Hepatocyte (in vitro differentiated cells): ENCODE measurements at places on chromosomes 5 and 9.
A peak's percentile ranks its signal among the peaks of the same experiment; 100 is the strongest.

DNA sequence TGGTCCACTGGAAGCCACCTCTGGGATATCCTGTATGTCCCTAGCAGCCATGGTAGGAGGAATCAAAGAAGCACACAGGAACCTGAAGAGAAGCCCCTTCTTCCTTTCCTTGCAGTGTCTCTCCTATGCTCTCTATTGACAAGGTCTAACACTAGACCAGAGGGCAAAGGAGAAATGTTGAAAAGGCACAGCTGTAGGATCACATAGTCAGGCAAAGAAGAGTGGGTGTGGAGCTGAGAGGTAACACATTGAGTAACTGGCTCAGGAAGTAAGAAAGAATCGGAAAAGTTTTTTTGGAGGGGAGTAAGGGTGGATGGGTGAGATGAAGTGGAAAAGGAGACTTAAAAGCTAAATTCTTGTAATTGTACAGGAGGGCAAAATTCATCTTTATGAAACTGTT, 100.1 kb downstream of the FOCAD start:
- no peaks in the 10 kb centered on the region for H3K36me3 ChIP-seq
- no peak overlapping the region for H3K4me3 ChIP-seq
- no peak for DNase-seq

- no peak overlapping the region for H3K4me3 ChIP-seq
- no peaks in the 10 kb centered on the region for H3K36me3 ChIP-seq
Observed at GRCh38 chr5:20615888-20616563, 628.0 kb upstream of the CDH18 start.

DNA sequence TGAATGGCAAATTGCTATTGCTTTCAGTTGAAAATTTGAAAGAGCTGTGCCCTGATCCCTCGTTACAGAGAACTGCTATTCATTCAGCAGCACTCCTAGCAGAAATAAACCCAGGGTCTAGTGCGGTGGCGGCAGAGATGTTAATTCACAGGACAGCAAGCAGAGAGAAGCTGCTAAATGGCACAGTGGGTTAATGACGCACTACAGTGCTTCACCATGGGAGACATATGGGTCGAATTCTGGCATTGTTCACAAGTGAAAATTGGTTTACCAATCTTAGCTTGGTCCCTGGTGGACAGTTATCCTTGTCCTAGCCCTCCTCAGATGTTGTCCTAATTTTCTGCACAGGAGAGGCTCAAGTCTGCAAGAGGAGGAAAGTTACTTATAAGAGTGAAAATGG, 807.4 kb downstream of the TLE1 start:
- H3K27me3 ChIP-seq: no peaks in the 10 kb centered on the region
- no peaks in the 10 kb centered on the region for H3K36me3 ChIP-seq
- H3K4me1 ChIP-seq: no peaks in the 10 kb centered on the region
- no peak overlapping the region for H3K27ac ChIP-seq
- no peak for DNase-seq
- H3K4me3 ChIP-seq: no peak overlapping the region

- H3K27me3 ChIP-seq: no peaks in the 10 kb centered on the region
- peak overlapping the region; percentile 73 for H3K27ac ChIP-seq
- DNase-seq: peak; percentile 65
Observed at GRCh38 chr9:136725612-136726011, 13.2 kb downstream of the DIPK1B start.

GRCh38 chr5:102767862-102768261, 12.8 kb downstream of the PAM start:
- no peak for DNase-seq
- no peak overlapping the region for H3K4me3 ChIP-seq
- H3K27ac ChIP-seq: no peak overlapping the region
- H3K27me3 ChIP-seq: no peaks in the 10 kb centered on the region
- H3K36me3 ChIP-seq: no peaks in the 10 kb centered on the region

DNA sequence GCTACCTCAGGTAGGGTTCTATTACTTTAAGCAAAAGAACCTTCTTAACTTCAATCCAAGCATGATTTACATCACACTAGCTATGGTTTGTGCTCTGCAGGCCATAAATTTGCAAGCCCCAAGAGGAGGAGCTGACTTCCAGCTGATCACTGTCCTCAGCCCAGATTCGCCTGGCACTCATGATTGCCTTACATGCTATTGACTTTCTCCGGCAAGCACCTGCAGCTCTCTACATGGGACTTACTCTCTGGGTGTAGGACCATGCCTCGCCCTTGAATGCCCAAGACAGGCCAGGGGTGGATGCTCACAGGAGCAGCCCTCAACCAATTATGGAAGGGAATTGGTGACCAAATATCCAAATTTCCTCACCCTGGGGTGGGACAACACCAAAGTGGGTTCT, 99.8 kb downstream of the ESM1 start:
- no peaks in the 10 kb centered on the region for H3K36me3 ChIP-seq
- H3K27ac ChIP-seq: no peak overlapping the region
- no peak for DNase-seq
- peaks cover 23% of the 10 kb centered on the region for H3K27me3 ChIP-seq
- H3K4me1 ChIP-seq: peaks cover 4% of the 10 kb centered on the region
- H3K4me3 ChIP-seq: no peak overlapping the region

DNA sequence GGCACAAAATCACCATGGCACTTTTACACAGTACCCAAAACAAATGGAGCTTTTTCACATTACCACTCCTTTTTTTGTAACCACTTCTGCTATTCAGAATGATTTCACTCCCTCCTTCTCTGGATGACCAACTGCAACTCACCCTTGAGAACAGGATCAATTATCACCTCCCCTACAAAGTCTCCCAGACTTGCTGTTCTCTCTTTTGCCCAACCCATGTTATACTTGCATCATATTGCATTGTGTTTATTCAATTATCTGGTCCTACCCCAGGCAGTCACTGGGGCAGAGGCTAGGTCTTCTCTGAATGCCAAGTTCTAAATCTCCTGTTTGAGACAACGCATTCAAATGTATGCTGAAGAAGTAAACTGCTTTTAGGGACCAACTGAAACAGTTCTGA, 96.0 kb downstream of the GPR21 start:
- H3K4me3 ChIP-seq: no peak overlapping the region
- H3K27ac ChIP-seq: no peak overlapping the region
- H3K27me3 ChIP-seq: no peaks in the 10 kb centered on the region
- H3K4me1 ChIP-seq: no peaks in the 10 kb centered on the region
- no peak for DNase-seq

DNA sequence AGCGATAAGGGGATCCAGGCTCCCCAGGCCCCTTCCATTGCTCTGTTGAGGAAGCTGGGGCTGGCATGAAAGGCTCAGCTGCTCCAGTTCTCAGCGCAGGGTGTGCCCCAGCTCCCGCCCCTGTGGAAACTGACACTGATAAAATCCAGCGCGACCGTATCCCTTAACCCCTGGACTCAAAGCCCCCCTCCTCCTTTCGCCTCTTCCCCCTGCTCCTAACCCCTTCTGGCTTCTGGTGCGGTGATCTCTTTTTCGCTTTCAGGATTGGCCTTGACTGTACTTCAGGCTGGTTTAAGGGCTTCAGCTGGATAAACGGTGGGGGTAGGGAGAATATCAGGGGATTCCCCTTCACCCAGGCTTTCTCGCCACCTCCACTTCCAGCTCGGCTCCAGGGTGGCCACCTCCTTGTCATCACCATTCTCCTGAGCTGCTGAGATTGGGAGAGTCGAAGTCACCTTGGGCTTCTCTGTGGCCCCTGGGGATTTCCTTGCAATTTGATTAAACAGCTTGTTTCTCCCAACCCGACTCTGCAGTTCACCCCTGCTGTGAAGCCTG, 843 bp downstream of the BSPRY start:
- no peaks in the 10 kb centered on the region for H3K36me3 ChIP-seq
- H3K27ac ChIP-seq: no peak overlapping the region
- peaks cover 20% of the 10 kb centered on the region for H3K27me3 ChIP-seq
- peaks cover 9% of the 10 kb centered on the region for H3K4me1 ChIP-seq
- H3K4me3 ChIP-seq: peak overlapping the region; percentile 58
- no peak for DNase-seq

- no peak overlapping the region for H3K27ac ChIP-seq
- no peak overlapping the region for H3K4me3 ChIP-seq
- H3K4me1 ChIP-seq: no peaks in the 10 kb centered on the region
- no peaks in the 10 kb centered on the region for H3K36me3 ChIP-seq
- peaks cover 46% of the 10 kb centered on the region for H3K27me3 ChIP-seq
Observed at GRCh38 chr9:132430998-132431397, 21.0 kb downstream of the CFAP77 start.

DNA sequence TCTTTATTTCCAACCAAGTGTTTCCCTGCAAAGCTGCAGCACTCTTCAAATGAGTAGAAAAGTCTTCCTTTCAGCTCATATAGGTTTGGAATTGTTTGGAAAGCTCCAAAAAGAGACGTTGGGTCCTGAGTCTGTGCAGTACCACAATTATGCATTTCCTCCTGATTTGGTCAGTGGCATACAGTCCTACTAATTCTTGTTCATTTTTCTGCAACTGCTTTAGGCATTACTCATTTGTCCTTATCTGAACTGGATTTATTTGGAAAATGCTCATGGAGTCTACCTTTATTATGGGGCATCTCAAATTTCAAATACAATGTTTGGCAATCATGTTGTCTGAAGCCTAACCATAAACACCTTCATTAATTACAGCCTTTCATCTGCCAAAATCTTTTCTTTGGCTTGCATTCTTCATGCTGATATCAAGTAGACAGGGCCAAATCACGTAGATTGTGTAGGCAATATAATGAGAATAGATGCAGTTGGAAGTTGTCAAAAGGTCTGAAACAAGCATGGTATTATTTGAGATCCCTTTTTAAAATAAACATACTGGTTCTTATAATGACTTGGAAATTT, 232.8 kb downstream of the TLE1 start:
- no peak overlapping the region for H3K4me3 ChIP-seq
- no peaks in the 10 kb centered on the region for H3K36me3 ChIP-seq
- DNase-seq: no peak
- no peak overlapping the region for H3K27ac ChIP-seq

DNA sequence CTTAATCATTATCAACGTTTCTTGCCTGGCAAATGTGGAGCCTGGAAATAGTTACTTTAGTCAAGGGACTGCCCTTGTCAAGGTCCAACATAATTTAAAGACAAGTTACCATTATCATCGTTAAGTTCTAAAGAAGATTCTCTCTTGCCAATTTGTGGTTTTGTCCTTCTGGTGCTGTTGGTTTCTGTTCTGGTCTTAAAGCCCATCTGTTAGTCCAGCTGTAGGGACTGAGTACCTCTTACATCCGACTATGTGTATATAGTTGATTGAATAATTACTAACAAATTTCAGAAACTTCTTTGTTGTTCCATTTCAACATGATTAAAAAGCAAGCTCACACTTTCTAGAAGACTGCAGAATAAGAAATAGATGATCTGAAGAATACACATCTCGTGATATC, 1854.9 kb downstream of the MAT2B start:
- no peak overlapping the region for H3K27ac ChIP-seq
- H3K4me3 ChIP-seq: no peak overlapping the region
- H3K36me3 ChIP-seq: no peaks in the 10 kb centered on the region
- DNase-seq: no peak

GRCh38 chr5:175444060-175444904, at the start of gene DRD1:
DRD1 (minus strand) TSS chr5:175444182; CDS start chr5:175443099, 1,083 bp downstream.
- no peak within 1 kb of the TSS for H3K27ac ChIP-seq
- peak; percentile 77 for DNase-seq
- peak within 1 kb of the TSS; percentile 47 for H3K4me3 ChIP-seq
- H3K36me3 ChIP-seq: no peaks in the 10 kb centered on the region
- H3K4me1 ChIP-seq: peaks cover 4% of the 10 kb centered on the region

DNA sequence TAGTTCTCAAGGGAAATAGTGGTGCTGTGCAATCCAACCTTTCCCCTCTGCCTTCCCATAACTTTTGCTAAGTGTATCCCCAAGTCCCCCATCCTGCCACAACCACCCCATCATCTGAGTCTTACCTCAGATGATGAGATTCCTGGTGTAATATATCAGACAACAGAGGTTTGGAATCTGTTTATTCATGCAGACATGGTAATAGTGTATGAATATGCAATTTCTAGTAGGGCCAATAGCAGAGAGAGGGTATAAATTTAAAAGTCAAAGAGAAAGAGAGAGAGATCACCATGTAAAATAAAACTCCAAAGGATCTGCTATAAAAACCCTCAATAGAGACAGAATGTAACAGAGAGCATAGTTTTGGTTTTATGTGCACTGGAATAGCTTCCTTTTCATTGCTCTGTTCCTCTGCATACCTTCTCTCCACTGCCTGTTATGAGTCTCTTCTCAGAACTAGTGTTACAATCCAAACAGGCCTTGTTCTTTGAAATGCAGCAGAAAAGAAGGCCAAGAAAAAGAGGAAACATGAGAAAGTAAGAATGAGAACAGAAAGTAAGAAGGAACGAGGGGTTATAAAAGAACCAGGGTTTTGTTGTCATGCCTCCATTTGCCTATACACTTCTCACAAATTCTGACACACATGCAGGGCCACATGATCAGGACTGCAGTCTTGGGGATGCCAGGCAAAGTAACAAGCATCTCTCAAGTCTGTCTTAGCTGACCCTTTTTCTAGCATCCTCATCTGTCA, 278.0 kb downstream of the CETN3 start:
- no peak overlapping the region for H3K4me3 ChIP-seq
- no peaks in the 10 kb centered on the region for H3K4me1 ChIP-seq
- no peaks in the 10 kb centered on the region for H3K27me3 ChIP-seq
- H3K27ac ChIP-seq: no peak overlapping the region
- no peaks in the 10 kb centered on the region for H3K36me3 ChIP-seq

DNA sequence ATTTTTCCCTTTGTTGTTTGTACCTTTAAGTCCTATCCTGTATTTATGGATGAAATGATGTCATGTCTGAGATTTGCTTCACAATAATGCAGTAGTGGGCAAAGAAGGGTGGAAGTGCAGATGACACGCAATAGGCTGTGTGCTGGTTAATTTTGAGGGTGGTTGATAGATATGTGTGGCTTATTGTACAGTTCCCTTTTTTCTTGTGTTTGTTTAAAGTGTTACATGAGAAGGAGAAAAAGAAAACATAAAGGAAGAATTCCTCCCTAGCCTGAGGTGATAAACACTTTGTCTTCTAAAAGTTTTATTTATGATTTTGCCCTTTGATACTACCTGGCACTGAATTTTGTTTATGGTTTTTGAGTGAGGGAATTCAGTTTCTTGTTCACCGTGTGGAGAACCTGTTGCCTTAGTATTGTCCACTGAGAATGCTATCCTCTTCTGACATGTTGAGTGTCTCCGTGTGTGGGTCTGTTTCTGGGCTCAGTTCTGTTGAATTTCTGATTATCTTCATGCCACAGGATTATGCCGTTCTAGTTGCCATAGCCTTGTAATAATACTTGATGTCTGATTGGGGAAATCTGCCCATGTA, 52.3 kb upstream of the FAM120AOS start:
- no peak overlapping the region for H3K4me3 ChIP-seq
- no peak for DNase-seq
- H3K27me3 ChIP-seq: no peaks in the 10 kb centered on the region
- H3K36me3 ChIP-seq: no peaks in the 10 kb centered on the region
- H3K4me1 ChIP-seq: peaks cover 3% of the 10 kb centered on the region

DNA sequence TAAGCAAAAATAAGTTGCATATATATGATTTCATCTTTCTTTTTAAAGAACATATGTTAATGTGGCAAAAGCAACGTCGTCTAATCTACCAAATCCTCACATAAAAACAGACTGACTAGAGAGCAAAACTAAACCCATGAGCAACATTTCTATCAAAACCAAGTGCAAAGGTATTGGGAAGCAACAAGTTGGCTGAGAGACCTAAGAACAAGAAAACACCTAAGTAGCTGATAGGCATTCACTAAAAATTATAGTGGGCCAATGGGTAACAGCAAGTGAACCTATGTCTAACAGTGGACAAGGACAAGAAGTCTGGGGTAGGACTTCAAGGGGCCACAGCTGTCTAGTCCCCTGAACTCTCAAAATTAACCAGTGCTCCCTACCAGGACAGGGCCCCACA, 130.1 kb downstream of the SIL1 start:
- DNase-seq: no peak
- H3K4me3 ChIP-seq: no peak overlapping the region
- no peaks in the 10 kb centered on the region for H3K27me3 ChIP-seq
- no peaks in the 10 kb centered on the region for H3K4me1 ChIP-seq
- H3K27ac ChIP-seq: no peak overlapping the region
- no peaks in the 10 kb centered on the region for H3K36me3 ChIP-seq
